WTC11 (cell line): ENCODE measurements at places on chromosomes 1 and 21. TPM values are rescaled to one million over a fixed set of nuclear protein-coding genes. Genes with fewer than 3 reads are reported as not detected.
A peak's percentile ranks its signal among the peaks of the same experiment; 100 is the strongest.

GRCh38 chr1:24195874-24196273 is 8.8 kb upstream of the IFNLR1 start:
- no peak for DNase-seq

Gene LRRC71
- 0.18 to 0.30 TPM (median 0.22 TPM) in 3 replicates for total RNA-seq

Gene RPTN
- total RNA-seq = not detected in 3 replicates

DNA sequence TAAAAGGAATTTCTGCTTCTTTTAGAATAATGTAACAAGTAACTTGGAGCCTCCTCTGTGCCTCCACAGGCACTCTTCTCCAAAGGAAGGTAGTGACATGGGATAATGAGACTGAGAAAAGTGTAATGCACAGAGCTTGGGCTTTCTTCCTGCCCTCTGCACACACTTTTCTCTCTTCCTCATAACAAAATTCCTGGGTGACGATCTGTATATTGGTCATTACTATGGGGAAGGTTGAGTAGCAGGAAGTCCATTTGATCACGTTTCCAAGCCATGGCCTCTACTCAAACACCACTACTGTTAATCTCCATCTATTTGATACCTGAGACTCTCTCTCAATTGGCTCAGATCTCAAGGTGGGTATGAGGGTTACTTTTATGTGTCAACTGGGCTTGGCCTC is 113.9 kb downstream of the GRIK1 start:
- DNase-seq = no peak

GRCh38 chr1:205750138-205751035 is at the start of gene NUCKS1:
Gene NUCKS1, minus strand, starts transcription at chr1:205750182. Its CDS starts 209 bp downstream, at chr1:205749973.
- peak; percentile 99 for DNase-seq

DNA sequence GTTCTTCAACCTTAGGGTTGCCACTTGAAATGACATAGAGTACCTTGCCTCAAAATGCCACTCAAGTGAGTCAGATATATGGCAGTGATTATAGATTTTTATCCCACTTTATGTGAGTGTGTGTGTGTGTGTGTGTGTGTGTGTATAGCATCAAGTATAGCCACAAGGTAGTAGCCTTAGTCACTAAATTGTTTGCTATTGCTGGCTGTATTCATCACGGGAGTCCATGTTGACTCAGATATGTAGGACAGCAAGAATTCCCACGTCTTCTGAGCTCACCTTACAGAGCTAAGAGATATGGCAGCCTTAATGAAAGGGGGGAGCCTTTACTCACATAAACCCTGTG is 9.3 kb downstream of the ETS2 start:
- DNase-seq = no peak
